ENCODE measurements at places on chromosomes 12 and 14.

- no peak for DNase-seq
These were observed 5.9 kb upstream of the PPFIBP1 start for GRCh38 chr12:27517961-27518665.

DNA sequence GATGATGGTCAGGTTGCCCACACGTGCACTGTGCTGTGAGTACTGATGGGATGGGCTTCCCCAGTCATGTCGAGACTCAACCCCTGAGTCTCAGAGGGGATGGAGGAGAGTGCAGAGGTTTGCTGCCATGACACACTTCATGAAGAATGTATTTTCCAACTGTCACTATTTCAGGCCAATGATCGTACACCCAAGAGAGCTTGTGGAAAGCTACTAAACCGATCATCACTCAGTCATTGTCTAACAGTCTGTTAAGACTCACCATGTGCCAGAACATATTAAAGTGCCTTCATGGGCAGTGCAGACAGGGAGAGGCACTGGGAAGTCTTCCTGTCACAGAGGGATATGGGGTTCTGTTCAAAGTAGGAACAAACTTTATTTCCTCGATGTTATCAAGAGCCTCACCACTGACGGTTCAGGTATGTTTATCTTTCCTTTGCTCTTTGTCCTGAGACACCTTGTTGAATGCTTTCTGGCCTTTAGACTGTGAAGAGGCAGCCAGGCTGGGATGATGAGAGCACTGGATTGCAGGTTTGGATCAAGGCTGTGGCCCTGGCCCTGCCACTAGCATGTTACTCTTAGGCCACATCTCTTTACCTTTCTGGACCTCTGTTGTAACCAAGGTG, 41.6 kb upstream of the NTF3 start:
- DNase-seq: no peak

GRCh38 chr12:94994312-94994711, 9.2 kb downstream of the NDUFA12 start:
- DNase-seq: no peak

DNA sequence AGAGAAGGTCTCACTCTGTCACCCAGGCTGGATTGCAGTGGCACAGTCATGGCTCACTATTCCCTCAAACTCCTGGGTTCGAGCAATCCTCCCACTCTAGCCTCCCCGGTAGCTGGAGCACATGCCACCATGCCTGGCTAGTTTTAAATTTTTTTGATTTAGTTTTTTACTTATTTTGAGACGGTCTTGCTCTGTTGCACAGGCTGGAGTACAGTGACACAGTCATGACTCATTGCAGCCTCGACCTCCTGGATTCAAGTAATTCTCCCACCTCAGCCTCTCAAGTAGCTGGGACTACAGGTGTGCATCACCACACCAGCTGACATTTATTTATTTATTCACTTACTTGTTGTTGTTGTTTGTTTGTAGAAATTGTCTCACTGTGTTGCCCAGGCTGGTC, 22.2 kb upstream of the DIP2B start:
- no peak for DNase-seq

DNA sequence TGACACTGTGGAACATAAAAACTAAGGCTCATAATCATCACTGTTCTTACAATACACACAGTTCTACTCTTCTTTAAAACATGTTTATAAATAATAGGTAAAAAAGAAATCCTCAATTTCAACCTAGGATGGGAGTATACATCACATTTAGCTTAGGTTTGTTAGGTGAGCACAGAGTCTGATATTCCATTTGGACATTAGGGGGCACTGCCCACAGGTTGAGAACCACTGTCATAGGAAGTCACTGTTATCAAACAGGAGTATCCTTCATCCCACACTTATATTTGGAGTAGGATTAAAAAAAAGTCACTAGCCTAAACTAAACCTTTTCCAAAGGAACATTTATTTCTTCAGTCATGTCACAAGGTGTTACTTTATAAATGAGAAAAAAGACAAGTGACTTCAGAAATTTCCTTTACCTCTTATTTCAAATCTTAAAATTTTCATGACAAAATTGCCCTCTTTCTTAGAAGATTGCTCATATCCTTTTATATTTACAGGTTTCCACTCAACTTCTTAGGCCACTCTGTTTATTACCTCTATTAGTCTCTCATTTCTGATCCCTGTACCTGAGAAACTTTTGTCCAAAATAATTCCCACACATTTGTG, 240.6 kb downstream of the CPNE8 start:
- no peak for DNase-seq

- no peak for DNase-seq
These were observed 29.8 kb downstream of the OR10P1 start for GRCh38 chr12:55666508-55666907.

DNA sequence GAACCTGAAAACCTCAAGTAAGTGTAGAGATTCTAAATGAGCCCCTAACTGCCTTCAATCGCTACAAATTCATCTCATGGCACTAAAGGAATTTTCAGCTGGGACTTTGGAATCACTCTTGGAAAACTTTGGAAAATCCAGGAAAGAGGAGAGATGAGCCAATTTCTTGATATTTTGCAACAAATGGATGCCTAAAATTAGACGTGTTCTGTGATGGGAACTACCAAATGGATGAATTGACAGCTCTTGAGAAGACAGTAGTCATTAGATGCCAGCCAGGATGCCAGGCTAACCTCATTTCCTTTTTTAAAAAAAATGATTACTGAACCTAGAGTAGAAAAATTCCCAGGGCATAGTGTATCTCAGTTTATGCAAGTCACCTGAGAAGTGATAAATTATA, 78.3 kb downstream of the NPAS3 start:
- DNase-seq: no peak

All from stimulated activated CD4-positive, alpha-beta T cell treated with anti-CD3 and anti-CD28 coated beads, Interleukin-4, amount 100 ng/mL, for 48 hours (primary cell).